ENCODE measurements at places on chromosomes 4 and X. TPM values are rescaled to one million over a fixed set of nuclear protein-coding genes. Genes with fewer than 3 reads are reported as not detected.

DNA sequence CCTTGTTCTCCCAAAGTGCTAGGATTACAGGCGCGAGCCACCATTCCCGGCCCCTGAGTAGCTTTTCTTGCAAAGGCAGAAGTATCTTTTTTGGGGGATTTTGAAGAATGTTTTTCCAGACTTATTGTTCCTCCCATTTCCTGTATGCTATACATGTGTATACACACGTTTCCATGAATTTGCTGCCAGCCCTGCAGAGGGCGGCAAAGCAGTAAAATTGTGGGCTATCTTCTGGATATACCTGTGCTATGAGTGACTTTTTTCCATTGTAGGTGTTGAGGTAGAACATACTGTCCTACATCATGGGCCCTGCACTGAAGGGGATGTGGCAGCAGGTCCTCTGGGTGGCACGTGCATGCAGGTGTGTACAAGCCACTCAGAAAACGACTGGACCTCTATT is 16.9 kb upstream of the MED28 start:
- peak; percentile 22 for DNase-seq
- H3K27ac ChIP-seq = no peak overlapping the region
- H3K4me1 ChIP-seq = no peaks in the 10 kb centered on the region
- no peak overlapping the region for H3K4me3 ChIP-seq
- no peaks in the 10 kb centered on the region for H3K27me3 ChIP-seq

- no peak overlapping the region for H3K27ac ChIP-seq
- H3K36me3 ChIP-seq = no peaks in the 10 kb centered on the region
- no peak overlapping the region for H3K4me3 ChIP-seq
Observed at GRCh38 chr4:178894126-178894525, 1451.9 kb upstream of the AGA start.

DNA sequence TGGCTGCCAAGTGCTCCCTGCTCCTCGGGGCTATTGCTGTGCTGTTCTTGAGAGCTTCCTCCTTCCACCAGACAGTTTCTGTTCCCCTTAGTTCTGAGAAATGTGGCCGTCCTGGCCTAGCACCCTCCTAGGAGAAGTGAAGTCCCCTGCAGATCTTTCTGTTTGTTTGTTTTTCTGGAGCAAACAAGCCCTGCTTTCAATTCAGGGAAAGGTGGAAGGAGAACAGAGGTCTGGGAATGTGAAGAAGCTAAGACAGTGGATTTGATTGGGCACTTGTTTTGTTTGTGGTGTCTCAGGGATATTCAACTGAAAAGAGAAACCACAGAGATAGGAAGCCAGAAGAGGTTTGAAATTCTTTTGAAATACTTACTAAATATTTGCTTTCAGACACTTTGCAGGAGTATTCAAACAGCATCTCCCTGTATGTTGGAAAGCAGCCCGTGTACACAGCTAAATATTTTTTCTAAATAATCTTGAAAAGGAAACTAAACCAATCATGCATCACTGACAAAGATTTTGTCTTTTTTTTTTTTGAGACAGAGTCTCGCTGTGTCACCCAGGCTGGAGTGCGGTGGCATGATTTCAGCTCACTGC is 36.5 kb upstream of the PPM1K start:
- no peak overlapping the region for H3K4me3 ChIP-seq
- H3K27ac ChIP-seq = no peak overlapping the region
- no peaks in the 10 kb centered on the region for H3K27me3 ChIP-seq

GRCh38 chr4:5192678-5193077 is 141.4 kb downstream of the STK32B start:
- H3K27me3 ChIP-seq = no peaks in the 10 kb centered on the region
- H3K36me3 ChIP-seq = no peaks in the 10 kb centered on the region
- no peaks in the 10 kb centered on the region for H3K4me1 ChIP-seq
- no peak overlapping the region for H3K4me3 ChIP-seq
- no peak for DNase-seq
- H3K27ac ChIP-seq = no peak overlapping the region

DNA sequence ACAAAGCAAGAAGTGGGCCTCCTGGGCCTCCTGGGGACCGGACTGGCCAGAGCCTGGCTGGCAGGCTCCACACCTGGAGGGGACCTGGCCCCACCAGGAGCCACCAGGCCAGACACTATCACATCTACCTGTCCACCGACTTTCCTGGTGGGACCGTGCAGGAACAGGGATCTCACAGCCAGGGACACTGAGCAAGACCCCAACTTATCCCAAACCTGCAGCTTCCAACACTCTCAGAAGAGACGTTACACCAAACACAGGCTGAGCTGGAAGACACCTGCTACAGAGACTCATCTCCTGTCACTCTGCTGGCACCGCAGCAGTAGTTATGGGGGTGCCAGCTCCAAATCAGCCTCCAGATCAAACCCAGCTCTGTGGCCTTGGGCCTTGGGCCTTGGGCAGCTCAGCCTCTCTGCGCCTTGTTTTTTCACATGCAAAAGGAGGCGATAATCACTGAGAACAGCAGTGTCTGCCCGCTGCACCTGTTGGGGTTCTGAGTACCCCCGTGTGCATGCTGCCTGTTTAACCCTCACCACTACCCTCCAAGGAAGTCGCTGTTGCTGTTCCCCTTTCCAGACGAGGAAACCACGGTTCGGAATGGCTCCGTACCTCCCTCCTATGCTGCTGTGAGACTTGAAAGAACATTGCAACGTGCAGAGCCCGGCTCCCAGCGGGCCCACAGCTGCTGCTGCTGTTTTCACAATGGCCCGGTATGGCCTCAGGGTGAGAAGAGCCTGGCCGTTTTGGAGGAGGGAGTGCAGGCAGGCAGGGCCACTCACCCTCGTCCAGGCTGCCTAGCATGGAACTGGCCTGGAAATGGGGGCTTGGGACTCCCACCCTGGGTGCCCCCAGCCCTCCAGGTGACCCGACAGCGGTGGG is 69.6 kb downstream of the ADRA2C start:
- peaks cover 3% of the 10 kb centered on the region for H3K4me1 ChIP-seq
- no peak overlapping the region for H3K27ac ChIP-seq
- no peaks in the 10 kb centered on the region for H3K27me3 ChIP-seq
- H3K36me3 ChIP-seq = no peaks in the 10 kb centered on the region

Gene TMPRSS11A
- not detected for total RNA-seq

DNA sequence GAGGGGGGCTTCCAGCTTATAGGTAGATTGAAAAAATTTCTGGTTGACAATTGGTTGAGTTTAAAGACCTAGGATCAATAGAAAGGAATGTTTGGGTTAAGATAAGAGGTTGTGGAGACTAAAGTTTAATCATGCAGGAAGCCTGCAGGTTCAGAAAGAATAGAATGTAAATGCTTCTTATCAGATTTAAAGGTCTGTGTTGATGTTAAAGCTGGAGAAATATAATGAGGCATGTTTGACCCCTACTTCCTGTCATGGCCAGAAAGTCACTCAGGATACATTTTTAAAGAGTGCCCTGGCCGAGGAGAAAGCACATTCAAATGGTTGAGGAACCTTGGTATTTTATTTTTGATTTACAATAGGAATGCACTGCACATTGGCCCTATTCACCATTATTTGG is 3.9 kb upstream of the RRAGB start:
- H3K36me3 ChIP-seq = no peaks in the 10 kb centered on the region
- no peaks in the 10 kb centered on the region for H3K27me3 ChIP-seq
- H3K27ac ChIP-seq = no peak overlapping the region
- H3K4me3 ChIP-seq = no peak overlapping the region
- no peak for DNase-seq

- DNase-seq = peak; percentile 45
- peak overlapping the region; percentile 82 for H3K4me3 ChIP-seq
- peak overlapping the region; percentile 89 for H3K27ac ChIP-seq
- H3K27me3 ChIP-seq = no peaks in the 10 kb centered on the region
- H3K36me3 ChIP-seq = no peaks in the 10 kb centered on the region
Observed at GRCh38 chrX:44873415-44874276, 658 bp downstream of the KDM6A start.

DNA sequence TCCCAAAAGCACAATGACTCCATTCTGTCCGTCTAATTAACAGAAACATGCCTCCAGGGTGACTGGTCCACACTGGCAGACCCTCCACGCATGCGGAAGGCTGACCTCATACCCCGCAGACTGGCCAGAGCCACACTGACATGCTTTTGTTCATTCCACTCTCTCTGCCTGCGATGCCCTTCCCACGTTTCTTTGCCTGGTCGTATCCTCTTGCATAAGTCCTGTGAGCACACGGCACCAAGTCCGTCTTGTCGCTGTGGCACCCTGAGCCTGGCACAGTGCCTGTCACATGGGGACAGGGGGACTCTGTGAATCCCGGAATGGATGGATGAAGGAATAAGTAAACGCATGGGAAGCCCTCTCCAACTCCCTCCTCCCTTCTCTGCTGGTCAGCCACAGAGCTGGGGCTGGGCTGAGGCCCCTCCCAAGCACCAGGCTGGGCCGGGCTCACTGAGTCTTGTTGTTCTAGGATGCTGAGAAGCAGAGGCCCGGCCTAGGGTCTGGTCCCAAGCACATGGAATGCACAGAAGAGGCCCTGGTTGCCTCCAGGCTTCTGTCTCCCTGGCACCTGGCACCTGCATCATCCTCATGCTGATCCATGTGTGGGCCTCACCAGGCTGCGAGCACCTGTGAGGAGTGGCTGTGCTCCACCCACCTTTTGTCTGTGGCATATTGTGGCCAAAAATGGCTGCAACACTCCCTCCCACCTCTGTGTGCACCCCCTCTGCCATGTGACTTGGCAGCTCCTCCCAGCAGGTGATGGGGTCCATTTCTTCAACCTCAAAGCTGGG is 38.9 kb upstream of the C4orf50 start:
- no peak overlapping the region for H3K27ac ChIP-seq
- no peaks in the 10 kb centered on the region for H3K36me3 ChIP-seq
- H3K4me3 ChIP-seq = no peak overlapping the region
- DNase-seq = no peak
- no peaks in the 10 kb centered on the region for H3K4me1 ChIP-seq

GRCh38 chrX:23840674-23841073 is 57.7 kb downstream of the SAT1 start:
- H3K4me1 ChIP-seq = peaks cover 7% of the 10 kb centered on the region
- H3K4me3 ChIP-seq = no peak overlapping the region
- no peaks in the 10 kb centered on the region for H3K36me3 ChIP-seq
- no peak overlapping the region for H3K27ac ChIP-seq
- H3K27me3 ChIP-seq = no peaks in the 10 kb centered on the region

DNA sequence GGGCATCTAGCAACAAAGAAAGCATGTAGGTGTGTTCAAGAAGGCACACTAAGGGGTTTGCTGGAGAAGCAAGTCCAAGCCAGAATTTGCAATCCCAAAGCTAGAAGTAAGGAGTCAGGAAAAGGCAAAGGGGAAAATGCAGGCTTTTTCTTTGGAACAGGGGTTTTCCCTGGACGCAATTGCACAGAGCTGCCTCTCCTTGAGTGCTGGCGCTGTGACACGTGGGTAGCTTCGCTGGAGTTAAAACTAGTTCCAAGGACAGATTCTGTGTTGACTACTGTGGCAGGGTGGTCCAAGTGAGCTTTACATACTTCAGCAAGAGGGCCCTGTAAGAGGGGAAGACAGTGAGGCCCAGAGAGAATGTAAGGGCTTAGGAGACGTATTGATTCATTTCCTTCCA is 277.1 kb downstream of the ADGRA3 start:
- no peaks in the 10 kb centered on the region for H3K36me3 ChIP-seq
- no peak overlapping the region for H3K27ac ChIP-seq
- DNase-seq = no peak
- no peaks in the 10 kb centered on the region for H3K27me3 ChIP-seq
- H3K4me3 ChIP-seq = no peak overlapping the region

DNA sequence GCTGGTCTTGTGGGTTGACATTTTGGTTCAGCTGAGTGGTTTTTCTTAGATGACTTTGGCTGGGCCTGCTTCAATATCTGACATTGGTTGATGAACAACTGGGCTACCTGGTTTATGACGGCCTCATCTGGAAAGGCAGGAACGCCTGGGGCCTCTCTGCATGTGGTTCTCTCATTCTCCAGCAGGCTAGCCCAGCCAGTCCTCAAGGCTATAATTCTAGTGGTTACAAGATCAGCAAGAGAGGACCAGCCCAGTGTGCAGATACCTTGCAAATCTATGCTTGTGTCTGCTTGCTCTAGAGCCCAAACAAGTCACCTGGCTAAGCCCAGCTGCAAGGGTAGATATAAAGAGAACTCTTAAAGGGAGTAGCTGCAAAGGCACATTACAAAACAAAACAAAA is 214.2 kb upstream of the PUDP start:
- H3K27me3 ChIP-seq = peaks cover 3% of the 10 kb centered on the region
- no peak overlapping the region for H3K4me3 ChIP-seq
- no peak overlapping the region for H3K27ac ChIP-seq
- no peaks in the 10 kb centered on the region for H3K4me1 ChIP-seq
- H3K36me3 ChIP-seq = no peaks in the 10 kb centered on the region

DNA sequence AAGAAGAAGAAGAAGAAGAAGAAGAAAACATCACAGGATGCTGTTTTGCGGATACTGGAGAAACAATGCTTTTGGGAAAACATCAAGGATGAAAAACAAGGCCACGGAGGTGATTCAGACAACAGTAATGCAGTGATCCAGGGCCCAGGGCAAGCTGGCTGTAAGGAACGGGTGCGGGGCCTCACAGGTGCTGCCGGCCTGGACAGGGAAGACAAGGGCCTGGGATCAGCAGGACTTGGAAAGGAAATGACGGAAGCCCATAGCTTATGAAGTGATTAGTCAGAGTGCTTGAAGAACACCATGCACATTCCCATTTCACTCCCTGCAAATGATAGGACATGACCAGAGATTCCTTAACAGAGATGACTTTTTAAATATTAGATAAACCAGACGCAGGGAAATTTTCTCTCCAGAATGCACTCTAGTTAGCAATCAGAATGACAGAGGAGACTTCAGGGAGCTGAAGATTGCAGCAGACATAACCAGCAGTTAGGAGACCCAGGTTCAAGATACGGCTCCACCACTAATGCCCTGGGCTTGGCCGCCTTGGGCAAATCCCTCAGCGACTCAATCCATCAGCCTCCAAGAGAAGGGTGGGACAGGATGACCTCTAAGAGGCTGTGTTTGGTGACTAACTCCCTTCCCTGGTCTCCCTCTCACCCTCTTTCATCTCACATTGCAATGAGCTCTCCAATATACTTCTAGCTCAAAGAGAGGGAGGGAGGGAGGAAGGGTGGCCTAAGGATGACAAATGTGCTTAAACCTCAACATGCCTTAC is 54.1 kb downstream of the APBB2 start:
- H3K36me3 ChIP-seq = no peaks in the 10 kb centered on the region
- no peaks in the 10 kb centered on the region for H3K4me1 ChIP-seq
- no peak overlapping the region for H3K4me3 ChIP-seq
- H3K27ac ChIP-seq = no peak overlapping the region
- H3K27me3 ChIP-seq = no peaks in the 10 kb centered on the region
- no peak for DNase-seq

- no peaks in the 10 kb centered on the region for H3K27me3 ChIP-seq
- DNase-seq = no peak
- no peak overlapping the region for H3K4me3 ChIP-seq
- H3K27ac ChIP-seq = no peak overlapping the region
- H3K36me3 ChIP-seq = no peaks in the 10 kb centered on the region
Observed at GRCh38 chrX:585115-585808, 45.3 kb upstream of the SHOX start.

DNA sequence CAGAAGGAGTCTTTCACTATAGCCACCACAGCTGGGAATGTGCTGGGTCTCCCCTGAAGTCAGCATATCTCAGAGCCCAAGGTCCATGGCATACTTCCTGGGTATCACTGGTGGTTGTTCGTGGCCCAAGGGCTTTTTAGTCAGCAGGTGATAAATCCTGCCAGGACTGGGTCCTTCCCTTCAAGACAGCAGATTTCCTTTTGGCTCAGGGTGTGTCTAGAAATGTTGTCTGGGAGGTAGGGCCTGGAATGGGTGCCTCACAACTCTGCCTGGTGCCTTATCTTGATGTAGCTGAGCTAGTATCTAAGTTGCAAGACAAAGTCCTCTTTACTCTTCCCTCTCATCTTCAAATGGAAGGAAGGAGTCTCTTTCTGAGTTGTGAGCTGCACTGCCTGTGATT is 102.4 kb upstream of the TMLHE start:
- H3K27me3 ChIP-seq = no peaks in the 10 kb centered on the region
- no peak overlapping the region for H3K27ac ChIP-seq
- DNase-seq = no peak
- no peak overlapping the region for H3K4me3 ChIP-seq

All from kidney (tissue), 22 donors.